ENCODE measurements at places on chromosomes 11 and 22. TPM values are rescaled to one million over a fixed set of nuclear protein-coding genes. Genes with fewer than 3 reads are reported as not detected.

EHF gene
- 0.55 TPM for total RNA-seq

PAMR1 gene
- total RNA-seq, result not detected

TOB2 gene
- 23.9 TPM for total RNA-seq

CATSPER1 gene
- total RNA-seq, result 2.1 TPM

SCGB1D2 gene
- not detected for total RNA-seq

VEGFB gene
- 47.4 TPM for total RNA-seq

SCN2B gene
- not detected for total RNA-seq

RAC2 gene
- 0.14 TPM for total RNA-seq

OR10D3 gene
- total RNA-seq, result not detected

TRIM48 gene
- total RNA-seq, result not detected

ANGPTL5 gene
- total RNA-seq, result not detected

PHOX2A gene
- total RNA-seq, result not detected

ARHGAP42 gene
- total RNA-seq, result 10.9 TPM

CTSW gene
- not detected for total RNA-seq

LRP4 gene
- total RNA-seq, result 8.8 TPM
